HFFc6 (cell line): ENCODE measurements at places on chromosomes 2 and 18.

GRCh38 chr2:121382744-121383143 lies 97.7 kb upstream of the TFCP2L1 start:
- DNase-seq: no peak

- DNase-seq: no peak
These were observed 178.4 kb upstream of the EPAS1 start for GRCh38 chr2:46118656-46119371.

- DNase-seq: no peak
These were observed 270.7 kb upstream of the NRP2 start for GRCh38 chr2:205411558-205411957.

GRCh38 chr2:170703776-170704476 lies 11.2 kb upstream of the SP5 start:
- DNase-seq: no peak

GRCh38 chr2:20050646-20051531 lies 539 bp downstream of the LAPTM4A start:
- DNase-seq: peak; percentile 71

- DNase-seq: no peak
These were observed 429.9 kb downstream of the ARHGAP15 start for GRCh38 chr2:143559147-143559546.

DNA sequence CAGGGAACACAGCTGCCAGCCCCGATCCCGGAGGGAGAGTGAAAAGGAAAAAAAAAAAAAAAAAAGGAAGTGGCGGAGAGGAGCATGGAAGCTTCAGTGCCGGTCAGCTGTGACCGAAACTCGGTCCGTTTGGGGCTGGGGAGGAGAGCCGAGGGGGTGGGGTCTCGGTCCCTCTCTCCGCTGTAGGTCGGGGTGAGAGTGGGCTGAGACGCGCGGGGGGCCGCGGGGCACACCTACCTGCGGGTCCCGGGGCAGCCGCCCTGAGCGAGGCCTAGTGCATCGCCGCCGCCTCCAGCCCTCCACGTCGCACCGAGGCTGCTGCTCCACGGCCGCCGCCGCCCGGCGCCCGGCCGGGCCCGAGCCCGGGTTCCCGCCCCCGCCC lies 536 bp downstream of the VPS54 start:
- DNase-seq: no peak

DNA sequence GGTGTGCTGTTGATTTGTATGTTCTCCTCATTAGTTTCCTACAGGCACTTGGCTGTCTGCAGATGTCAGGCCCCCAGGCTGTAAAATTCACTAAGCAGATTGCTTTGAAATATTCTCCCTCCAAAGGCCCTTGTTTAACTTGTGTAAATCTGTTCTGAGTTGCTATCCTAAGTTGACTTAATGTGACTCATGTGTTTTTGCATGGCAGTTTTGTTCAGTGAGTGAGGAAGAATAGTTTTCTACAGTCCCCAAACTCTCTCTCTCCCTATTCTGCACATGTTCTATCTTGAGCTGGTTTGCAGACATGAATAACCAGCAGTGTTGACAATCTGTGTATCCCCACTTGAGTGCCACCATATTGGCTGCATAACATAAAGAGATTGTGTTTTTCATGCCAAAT lies 1005.4 kb upstream of the DDX18 start:
- no peak for DNase-seq

DNA sequence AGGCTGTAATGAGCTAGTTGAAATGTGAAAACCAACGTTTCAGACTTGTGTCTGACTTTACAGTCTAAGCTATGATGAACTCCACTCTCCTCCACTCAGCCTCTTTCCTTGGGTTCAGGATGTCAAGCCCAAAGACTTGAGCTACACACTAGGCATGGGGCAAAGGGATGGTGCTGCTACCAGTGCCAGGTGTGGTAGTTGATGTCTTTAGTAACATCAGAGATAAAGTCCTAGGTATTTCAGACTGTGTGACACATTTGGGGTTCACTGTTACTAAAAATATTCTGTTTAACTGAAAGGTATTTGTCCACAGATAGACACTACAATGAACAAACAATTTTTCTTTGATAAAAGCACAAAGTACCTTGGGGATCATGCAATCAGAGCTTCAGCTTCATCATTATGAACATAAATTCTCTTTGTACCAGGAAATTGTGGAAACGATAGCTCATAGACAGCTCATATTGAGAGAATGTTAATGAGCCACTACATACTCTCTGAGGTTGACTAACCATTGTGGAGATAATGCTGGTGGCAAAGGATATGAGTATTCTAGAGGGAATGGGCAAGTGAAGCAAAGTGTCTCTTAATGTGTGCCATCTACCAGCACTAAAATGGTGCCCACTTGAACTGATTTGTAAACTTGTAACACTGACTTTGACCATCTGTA lies 253.7 kb upstream of the THUMPD2 start:
- peak; percentile 96 for DNase-seq

- DNase-seq: peak; percentile 70
These were observed 10.4 kb downstream of the PELI1 start for GRCh38 chr2:64133828-64134227.

- DNase-seq: peak; percentile 91
These were observed 41.7 kb upstream of the RND3 start for GRCh38 chr2:150528861-150529801.

DNA sequence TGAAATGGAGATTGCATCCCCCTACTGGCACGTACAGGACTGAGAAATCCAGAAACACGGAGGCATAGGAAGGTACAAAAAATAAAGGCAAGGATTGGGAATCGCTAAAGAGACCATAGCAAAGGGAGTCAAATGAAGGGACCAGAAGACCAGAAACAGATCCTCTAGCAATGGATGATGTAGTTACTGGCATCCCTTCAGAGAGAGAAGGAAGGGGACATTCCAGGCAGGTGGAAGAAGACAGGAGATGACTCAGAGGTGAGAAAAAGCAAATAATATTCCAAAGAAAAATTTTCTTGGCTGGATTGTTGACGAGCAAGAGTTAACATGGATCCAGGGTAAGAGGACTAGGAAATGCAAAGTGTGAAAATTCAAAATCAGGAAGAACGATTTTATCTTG lies 78.4 kb upstream of the FZD7 start:
- no peak for DNase-seq

GRCh38 chr2:37367984-37368383 lies 23.6 kb downstream of the QPCT start:
- DNase-seq: no peak

GRCh38 chr2:32901313-32901712 lies 45.4 kb upstream of the LTBP1 start:
- no peak for DNase-seq

DNA sequence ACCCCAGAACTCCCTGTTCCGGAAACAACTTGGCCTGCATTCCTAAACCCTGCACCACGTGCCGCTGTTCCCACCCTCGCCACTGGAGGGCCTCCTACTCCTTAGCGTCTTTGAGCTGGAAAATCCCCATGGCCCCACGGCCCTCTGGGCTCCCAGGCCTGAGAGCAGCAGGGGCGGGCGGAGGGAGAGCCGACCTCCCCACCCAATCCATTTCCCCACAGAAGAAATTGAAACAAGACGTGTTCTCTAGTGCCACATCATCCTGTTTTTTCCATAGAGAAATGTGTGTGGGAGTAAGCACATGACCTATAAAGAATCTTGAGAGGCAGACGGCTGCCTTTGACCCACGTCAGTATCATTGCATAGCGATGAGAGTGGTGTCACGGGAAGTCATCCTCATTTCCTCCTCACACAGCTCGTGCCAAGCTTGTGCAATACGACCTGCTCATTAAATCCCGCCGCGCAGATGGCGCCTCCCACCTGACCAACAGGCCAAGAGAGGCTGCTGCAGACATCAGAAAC lies 79.2 kb downstream of the LAMA1 start:
- peak; percentile 92 for DNase-seq

GRCh38 chr2:195741191-195741590 lies 84.2 kb downstream of the SLC39A10 start:
- no peak for DNase-seq

DNA sequence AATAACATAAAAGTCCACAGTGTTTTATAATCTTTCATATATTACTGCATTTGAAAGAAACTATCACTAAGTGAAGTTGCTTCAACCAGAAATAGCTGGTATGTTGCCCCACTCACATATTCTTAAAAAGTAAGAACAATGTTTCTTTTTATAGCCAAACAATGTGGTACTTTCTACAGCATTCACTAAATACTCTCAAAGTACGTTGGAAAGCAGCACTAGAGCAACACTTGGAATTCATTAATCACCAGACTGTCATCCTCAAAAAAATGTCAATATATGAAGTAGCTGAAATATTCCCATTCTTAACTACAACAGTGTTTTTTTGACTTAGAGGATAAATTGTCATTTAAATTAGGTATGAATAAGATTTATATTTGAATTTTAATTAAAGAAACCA lies 32.8 kb downstream of the COBLL1 start:
- peak; percentile 29 for DNase-seq

GRCh38 chr2:42127425-42128424 lies 41.4 kb upstream of the EML4 start:
- no peak for DNase-seq

DNA sequence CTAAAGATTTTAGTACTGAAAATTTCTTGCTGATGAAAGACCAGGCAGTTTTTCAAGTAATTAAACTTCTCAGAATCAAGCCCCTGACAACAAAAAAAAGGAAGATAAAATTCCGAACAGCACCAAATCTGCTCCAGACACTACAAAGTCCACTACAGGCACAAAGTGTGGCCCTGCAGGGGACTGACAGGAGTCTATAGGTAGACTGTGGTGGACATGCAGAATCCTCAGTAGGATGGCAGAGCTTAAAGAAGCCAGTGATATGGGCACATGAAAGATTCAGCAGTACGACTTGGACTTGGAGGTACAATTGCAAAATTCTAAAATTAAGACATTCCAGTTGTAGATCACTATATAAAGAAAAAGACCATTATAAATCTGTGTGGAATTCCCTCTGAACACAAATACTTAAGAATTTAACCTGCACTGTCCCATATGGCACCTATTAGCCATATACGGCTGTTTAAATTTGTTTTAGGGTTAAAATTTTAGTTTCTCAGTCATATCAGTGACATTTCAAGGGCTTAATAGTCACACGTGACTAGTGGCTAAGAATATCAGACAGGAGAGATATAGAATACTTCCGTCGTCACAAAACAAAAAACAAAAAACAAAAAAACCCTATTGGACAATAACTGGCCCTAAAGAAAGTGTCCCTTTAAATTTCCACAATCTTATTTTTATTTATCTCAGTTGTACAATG lies 32.0 kb downstream of the SFT2D3 start:
- no peak for DNase-seq

- no peak for DNase-seq
These were observed 216.3 kb upstream of the DTNA start for GRCh38 chr18:34493566-34494358.

GRCh38 chr2:191892391-191892790 lies 45.5 kb upstream of the CAVIN2 start:
- peak; percentile 55 for DNase-seq
